ENCODE measurements at places on chromosomes 2 and 18. TPM values are rescaled to one million over a fixed set of nuclear protein-coding genes. Genes with fewer than 3 reads are reported as not detected.
A peak's percentile ranks its signal among the peaks of the same experiment; 100 is the strongest.

TOGARAM2 gene
- 2.2 TPM for polyA plus RNA-seq

C2orf81 gene
- 4.5 TPM for polyA plus RNA-seq

OTX1 gene
- not detected for polyA plus RNA-seq

KCNIP3 gene
- 7.6 TPM for polyA plus RNA-seq

TMBIM1 gene
- polyA plus RNA-seq = 159 TPM

DSG1 gene
- not detected for polyA plus RNA-seq

RAD51AP2 gene
- not detected for polyA plus RNA-seq

PMAIP1 gene
- polyA plus RNA-seq = 1.0 TPM

- DNase-seq = no peak
These were observed 558.0 kb downstream of the STK39 start for GRCh38 chr2:167689444-167689843.

DNA sequence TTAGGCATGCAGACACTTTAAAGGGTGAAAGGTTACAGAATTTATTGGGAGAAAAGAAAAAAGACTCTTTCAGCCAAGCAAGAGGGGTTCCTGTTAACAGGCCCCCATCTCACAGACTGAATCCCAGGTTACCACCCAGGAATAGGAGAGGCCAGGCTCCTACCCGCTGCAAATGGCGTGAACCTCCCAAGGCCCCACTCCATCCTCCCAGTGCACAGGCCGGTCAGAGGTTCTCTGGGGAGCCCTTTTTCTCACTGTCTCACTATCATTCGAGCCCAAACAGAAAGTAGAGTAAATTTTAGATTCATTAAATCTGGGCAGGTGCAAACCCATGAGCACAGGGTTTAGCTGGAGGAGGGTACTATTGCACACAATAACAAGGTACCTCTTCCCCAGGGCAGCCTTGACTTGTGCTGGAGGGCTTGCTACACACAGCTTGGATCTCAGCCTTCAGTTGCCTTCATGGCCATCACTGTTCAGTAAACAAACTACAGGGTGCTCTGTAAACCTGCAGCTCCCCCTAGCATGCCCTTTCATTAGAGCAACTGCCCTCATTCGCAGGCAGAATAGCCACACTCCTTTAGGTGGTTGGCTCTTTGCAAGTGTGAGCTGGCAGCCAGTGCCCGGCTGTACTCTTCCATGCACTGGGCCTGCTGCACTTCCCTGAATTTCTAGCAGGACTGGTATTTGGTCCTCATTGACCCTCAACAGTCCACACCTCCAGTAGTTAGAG, 7.3 kb upstream of the PLEK start:
- no peak for DNase-seq

GRCh38 chr2:113122364-113122763, 5.0 kb upstream of the IL1RN start:
- DNase-seq = no peak

DNA sequence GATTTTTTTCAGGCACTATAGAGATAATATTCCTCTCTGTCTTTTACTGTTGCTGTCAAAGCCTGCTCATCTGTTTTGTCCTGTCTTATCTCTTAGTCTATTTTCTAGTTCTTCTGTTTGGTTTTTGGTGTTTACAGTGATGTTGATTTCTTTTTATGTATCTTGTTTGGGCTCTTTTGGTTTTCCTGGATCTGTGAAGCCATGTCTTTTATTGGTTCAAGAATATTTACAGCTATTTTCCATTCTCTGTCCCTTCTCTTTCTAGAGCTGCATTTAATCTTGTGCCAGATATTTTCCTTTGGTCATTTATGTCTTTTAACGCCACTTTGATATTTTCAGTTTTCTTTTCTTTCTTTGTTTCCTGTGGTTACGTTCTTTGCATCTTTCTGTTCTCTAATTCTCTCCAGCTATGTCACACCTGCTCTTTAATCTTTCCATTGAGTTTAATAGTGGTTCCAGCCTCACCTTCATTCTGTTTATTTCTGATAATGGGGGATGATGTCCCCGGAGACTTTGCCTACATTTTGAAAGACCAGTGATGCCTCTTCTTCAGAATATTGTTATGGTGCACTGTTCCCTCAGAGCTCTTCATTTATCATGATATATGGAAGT, 32.0 kb downstream of the SMCHD1 start:
- DNase-seq = no peak

GRCh38 chr2:143259368-143259958, 130.2 kb downstream of the ARHGAP15 start:
- DNase-seq = peak; percentile 62

DNA sequence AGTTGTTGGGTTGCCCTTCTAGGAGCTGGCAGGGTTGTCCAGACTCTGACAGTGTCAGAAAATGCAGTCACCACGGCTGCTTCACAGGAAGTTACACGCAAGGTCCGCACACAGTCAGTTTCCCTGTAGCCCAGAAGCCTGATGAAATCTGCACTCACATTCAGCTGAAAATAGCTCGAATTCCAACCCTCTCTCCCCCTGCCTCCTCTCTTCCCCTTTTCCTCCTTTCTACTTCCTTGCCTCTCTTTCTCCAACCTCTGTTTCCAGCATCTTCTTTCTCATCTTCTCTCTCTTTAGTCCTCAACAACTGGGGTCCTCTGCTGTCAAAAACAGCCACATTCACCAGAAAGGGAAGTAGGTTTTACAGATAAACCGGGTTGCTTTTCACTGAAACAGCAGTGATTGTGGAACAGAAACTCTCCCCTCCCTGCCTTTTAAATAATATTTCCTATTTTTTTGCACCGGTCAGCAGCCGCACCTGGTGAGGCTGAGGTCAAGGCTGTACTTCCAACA, 69.3 kb downstream of the BCL11A start:
- DNase-seq = no peak

GRCh38 chr2:241064008-241064801, 37.9 kb downstream of the MTERF4 start:
- peak; percentile 51 for DNase-seq

DNA sequence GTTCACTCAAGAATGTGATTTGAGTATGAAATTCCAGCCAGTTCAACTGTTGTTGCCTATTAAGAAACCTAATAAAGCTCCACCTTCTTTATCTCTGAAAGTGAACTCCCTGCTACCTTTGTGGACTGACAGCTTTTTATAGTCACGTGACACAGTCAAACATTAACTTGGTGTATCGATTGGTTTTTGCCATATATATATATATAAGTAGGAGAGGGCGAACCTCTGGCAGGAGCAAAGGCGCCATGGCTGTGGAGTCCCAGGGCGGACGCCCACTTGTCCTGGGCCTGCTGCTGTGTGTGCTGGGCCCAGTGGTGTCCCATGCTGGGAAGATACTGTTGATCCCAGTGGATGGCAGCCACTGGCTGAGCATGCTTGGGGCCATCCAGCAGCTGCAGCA, at the start of gene UGT1A1:
UGT1A1 (plus strand) TSS at position 228 of the 400 bp plus-strand sequence; CDS start at position 246, 18 bp downstream.
- no peak for DNase-seq

DNA sequence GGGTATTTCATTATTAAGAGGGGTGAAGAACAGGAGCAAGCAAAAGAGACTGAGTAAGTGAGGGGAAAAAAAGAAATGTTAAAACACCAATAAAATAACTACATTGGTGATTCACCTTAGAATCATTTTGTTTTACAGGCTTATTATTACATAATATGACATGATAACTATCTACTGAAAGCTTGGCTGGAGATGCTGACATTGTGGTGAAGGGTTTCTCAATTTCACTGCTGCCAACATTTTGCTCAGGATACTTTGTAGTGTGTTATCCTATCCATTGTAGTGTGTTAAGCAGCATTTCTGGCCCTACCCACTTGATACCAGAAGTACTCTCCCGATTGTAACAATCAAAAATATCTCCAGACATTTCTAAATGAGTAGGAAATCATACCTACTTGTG, 1564.6 kb upstream of the NXPH2 start:
- no peak for DNase-seq

DNA sequence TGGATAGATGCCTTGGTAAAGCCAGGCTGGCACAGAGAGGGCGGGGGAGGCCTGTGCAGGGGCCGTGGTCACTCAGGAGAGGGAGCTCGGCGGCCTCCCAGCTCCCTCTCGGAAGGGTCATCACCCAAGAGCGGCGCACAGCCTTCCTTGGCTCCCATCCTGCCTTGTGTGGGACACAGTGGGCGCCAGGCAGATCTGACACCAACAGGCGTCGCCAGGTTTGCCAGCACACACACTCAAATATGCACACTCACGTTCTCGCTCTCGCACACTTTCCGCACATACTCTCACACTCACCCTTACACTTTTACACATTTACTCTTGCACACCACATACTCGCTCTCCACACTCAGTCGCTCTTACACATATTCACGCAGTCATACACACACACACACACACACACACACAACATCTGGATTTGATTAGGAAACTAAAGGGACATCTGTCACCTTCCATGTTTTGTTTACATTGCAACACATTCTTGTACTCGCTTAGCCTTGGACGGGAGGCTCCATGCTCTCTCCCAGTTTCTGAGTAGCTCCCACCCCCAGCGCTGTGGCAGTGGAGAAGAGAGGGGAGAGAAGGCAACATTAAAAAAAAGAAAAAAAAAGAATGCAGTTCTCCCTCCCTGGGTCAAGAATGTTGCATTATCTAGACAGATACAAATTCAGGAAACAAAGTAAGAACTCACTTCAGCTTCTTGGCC, 10.5 kb downstream of the CHMP1B start:
- no peak for DNase-seq

GRCh38 chr2:80322311-80322920, 17.9 kb upstream of the LRRTM1 start:
- DNase-seq = no peak

- DNase-seq = no peak
These were observed 43.6 kb upstream of the MAP3K20 start for GRCh38 chr2:173032032-173032431.

DNA sequence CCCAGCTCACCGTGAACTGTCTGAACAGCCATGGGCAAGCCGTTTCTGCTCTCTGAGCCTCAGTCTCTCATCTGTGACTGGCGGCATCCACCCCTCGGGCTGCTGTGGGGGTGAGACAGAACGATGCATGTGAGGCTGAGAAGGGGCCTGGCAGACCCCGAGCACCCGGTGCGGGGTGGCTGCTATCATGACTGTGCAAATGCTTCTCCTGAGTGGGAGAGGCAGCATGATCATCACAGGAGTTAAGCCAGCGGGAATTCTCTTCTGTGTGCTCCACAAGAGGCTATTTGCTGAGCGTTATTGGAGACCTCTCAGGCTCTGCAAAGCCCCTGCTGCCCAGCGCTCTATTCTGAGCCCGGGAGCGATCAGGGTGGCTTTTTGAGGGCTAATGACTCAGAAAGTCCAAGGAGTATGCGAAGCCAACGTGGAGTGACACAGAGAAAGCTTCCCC, 45.8 kb upstream of the ID2 start:
- no peak for DNase-seq

- DNase-seq = no peak
These were observed 36.1 kb downstream of the SLC40A1 start for GRCh38 chr2:189544318-189545042.

DNA sequence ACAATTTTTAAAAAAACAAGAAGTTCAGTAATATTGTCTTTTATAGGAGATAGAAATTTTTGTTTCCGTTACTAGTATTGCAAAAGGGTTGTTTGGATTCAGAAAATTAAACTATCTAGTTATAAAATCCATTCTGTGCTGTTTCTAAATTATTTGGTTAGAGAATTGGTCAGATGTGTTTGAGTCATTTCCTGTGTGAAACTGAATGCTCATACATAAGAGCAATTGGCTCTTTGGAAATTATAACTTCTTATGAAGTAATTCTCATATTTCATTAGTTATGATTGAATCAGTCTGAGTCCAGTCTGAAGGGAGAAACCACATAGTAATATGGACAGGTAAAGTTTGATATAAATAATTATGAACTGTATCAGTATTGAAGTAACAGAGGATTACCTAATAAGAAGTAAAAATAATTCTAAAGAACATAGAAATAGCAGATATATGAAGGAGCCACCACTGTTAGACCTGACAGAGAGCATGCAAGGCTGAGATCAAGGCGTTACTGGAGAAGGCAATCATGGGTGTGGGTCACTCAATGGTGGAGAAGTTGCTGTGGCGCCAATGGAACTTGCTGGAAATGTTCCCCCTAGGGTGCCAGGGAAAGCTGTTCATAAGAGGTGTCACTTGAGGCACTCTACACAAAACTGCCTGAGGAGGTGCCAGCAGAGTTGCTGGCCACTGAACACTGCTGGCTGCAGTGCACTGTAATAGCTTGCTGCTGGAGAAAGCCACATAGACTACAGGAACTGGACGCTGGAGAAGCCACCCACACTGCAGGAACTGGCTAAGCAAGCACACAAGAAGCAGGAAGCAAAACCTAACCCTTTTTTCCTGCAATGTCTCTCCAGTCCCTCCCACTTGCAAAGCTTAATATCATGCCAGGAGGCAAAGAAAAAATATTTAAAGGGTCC, 18.0 kb upstream of the FAP start:
- peak; percentile 85 for DNase-seq

DNA sequence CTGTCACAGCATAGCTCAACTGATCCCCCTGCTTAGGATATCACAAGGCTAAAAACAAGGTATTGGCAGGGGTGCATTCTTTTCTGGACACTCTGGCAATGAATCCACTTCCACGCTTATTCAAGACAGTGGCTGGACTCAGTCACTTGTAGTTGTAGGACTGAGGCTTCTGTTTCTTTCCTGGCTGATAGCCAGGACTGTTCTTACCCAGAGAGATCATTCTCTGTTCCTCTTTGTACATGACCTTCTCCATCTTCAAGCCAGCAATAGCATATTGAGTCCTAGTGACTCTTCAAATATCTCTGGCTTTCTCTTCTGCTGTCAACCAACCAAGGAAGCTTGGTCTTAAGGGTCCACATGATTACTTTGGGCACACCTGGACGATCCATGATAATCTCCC, 241.3 kb downstream of the RBM43 start:
- no peak for DNase-seq

DNA sequence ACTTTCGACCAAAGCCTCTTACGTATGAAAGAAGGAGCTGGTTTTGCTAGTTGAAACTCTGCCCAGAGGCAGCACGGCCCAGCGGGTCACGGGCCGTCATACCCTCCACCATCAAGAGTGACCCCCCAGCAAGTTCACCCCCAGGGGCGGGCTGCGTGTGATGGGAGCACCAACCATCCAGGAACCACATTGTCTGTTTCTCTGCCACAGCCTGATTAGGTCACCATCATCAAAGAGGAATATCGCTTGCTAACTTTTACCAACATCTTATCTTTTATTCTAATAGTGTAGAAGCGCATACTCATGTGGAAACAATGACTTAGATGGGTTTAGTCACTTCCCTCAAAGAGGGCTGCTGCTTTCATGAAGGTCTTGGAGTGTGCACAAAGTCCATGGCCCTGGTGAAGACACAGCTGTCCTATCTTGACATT, 116.6 kb upstream of the SMIM21 start:
- DNase-seq = no peak

GRCh38 chr2:166238176-166238575, 110.4 kb upstream of the SCN1A start:
- no peak for DNase-seq

GRCh38 chr2:220143336-220143735, 515.9 kb downstream of the SLC4A3 start:
- no peak for DNase-seq

DNA sequence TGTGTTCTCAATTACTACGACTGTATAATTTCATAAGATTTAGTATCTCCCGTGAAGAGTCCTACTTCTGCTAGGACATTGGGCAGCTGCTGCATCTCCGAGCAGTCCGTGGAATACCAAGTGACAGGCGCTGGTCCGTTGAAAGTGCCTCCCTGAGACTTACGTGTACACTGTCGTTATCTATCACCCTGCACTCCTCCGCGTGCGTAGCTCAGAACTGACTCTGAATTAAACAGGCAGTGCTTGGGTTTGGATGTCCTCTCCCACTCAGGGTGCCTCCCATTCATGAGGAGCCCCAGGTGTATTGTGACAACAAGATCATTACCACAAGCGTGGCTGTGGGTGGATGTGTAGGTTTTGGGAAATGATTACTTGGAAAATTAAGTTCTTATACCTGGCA, 148.4 kb downstream of the SH3RF3 start:
- no peak for DNase-seq

- no peak for DNase-seq
These were observed 81.4 kb upstream of the GATA6 start for GRCh38 chr18:22088029-22088428.
